ENCODE measurements at places on chromosomes 1 and 21.

DNA sequence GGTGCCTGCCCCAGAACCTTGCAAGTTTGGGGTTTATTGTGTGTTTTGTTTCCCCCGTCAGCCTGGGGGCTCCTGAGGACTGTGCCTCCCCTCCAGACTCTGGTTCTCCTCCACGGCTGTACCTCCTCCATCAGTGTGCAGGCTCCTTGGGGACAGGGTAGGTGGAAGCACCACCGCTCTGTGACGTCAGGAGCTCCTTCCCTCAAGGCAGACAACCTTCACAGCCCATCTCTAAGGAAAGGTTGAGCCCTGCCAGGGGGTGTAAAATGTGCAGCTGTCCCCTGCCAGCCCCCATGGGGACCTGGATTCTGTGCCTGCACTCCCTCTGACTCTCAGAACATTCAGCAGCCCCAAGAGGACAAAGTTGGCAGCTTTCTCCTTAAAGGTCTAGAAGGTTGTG is 465 bp upstream of the HSPB7 start:
- no peak for DNase-seq

DNA sequence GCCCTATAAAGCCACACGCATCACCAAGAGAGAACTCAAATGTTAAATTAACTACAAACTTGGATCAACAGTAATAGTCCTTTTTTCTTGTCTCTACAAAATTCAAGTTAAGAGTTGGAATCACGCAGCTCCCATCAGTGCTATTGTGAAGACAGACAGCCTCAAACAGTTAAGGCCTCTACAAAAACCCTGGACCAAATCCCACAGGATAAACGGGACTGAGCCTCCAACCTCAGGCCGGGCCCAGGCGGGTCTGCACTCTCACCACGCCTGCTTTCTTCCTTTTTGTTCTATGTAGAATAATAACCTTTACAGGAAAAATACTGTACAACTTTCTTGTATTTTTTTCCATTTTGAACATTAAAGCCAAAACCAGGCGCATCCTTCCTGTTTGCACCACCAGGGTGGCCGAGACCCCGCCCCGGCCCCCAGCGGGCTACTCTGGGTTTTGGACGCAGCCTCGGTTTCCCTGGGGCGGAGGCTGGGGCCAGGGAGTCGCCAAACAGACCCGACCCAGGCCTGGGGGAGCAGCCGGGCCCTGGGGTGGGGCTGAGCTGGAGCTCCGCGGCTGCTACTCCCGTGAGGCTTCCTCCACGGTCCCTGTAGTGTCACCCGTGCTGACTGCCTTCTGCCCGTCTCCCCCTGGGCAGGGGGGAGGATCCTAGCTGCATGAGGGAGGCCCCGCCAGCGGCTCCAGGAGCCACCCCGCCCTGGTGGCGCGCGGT is 158.4 kb downstream of the CASZ1 start:
- DNase-seq = no peak

DNA sequence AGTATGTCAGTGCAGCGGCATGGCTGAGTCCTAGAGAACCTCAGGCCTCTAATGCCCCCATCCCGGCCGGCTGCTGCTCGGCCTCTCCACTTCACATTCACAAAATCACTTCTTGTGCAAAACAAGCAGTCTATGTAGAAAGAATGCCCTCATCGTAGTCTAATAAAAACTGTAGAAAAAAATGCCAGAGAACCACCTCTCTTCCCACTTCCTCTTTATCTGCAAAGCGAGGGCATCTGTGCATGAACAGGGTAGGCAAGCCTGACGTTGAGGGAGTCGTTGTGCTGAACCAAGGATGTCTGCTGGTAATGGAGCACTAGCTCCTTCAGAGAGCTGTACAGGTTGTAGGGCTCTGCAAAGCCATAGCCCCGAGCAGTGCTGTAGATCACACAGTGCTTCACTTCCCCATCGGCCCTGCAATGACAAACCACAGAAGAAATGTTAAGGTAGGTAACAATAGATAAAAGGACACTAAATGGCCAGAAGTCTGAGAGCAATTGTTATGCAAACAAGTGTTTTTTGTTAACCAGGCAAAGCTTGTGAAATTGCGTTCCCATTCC is 88.9 kb downstream of the PIK3R3 start:
- no peak for DNase-seq

DNA sequence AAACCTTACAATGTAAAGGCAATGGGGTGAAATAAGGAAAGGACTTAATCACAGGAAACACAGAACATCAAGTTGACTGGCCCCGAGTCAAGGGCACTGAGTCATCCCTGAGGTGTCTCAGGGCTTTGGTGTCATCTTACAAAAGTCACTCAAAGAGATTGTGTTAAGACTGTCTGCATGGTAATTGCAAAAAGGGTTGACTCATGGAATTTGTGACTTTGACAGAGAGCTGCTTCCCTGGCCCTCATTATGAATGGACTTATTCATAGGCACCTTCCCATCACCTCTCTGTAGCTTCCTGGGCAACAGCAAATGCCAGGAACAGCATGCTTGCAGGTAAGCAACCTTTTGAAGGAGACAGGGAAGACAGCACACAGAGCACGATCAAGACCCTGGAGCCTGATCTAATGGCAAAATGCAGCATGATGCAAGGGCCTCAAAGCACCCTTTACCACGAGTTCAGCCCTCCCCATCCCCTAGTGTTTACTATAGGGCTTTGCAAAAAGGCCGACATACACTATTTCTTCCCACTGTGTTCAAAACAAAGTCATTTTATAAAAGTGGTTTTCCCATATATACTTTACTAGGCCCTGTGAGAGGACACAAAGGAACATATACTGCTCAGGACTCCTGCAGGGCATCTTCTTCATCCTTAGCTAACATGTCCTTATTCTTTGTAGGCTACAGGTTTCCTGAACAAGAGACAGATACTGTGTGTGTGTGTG is 17.1 kb downstream of the ZP4 start:
- DNase-seq = peak; percentile 83

- no peak for DNase-seq
These were observed 14.8 kb downstream of the LSS start for GRCh38 chr21:46213620-46214286.

GRCh38 chr21:34713621-34714020 is 44.8 kb downstream of the CLIC6 start:
- no peak for DNase-seq

DNA sequence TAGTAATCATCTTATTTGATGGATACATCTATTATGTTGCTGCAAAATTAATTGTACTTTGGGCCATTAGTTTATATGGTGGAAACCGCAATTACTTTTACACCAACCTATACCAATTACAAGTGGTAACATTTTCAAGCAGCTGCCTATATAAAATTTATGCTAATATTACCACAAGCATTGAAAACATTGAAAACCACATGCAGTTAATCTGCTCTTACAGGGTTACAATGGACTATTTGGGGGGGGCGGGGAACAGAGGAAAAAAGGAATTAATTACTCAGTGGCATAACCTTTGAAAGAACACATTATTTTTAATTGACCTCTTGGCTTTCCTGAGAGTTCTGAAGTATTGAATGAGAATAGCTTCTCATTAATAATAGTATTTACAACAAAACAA is 1793.2 kb downstream of the NCAM2 start:
- DNase-seq = no peak

DNA sequence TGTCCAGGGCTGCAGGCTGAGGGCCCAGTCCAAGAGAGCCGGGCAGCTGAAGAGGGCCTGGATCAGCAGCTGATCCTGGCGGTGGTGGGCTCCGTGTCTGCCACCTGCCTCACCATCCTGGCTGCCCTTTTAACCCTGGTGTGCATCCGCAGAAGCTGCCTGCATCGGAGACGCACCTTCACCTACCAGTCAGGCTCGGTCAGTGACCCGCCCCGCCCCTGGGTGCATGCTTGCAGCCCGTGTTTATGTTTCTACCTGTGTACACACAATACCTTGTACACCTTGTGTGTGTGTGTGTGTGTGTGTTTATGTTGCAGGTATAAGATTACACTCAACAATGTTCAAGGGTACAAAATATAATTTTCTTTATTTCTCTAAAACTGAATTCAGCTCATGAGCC is 13.0 kb downstream of the TIE1 start:
- DNase-seq = no peak

DNA sequence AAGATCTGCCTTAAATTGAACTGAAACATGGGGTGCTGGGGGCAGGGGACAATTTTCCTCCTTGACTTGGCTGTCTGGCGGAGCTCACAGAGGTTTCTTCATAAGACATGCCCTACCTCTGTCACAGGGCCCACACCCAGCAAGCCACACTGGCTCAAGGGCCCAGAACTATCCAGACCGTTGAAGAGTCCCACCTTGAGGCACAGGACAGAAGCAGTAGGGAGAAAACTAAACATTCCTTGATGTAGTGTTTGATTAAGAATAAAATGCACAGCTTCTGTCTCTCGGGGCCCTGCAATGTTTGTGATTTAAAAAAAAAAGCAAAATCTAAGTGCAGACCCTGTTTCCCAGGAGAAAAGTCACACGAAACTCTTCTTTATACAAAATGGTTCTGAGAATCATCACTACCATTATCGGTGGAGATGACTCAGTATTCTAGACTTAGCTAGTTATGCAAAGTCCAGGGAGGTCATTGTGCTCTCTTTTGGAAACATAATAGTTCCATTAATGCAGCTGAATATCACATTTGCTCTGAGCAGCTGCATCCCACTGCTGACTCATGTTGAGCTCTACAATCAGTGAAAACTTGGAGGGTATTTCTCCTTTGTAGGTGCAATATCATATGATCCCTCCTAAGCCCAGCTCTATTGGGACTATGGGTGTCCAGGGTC is 53.6 kb upstream of the DIRAS3 start:
- peak; percentile 95 for DNase-seq

- no peak for DNase-seq
These were observed 51.1 kb downstream of the ST6GALNAC3 start for GRCh38 chr1:76125473-76126219.

DNA sequence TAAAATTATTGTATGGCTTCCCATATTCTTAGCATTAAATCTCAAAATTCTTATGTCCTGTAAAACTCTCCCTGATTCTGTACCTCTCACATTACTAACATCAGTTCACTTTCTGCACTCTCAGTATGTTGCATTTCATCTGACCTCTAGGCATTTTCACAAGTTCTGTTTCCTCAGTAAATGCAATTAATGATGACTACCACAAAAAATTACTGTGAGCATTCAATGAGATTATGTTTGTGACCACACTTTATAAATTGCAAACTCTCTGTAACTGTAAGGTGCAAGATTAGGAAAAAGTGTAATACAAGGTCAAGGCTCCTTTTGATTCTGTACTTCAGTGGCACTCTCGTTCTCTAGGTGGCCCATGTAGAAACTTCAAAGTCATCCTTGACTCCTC is 60.4 kb downstream of the LRRC53 start:
- no peak for DNase-seq

- DNase-seq = no peak
These were observed 195.0 kb downstream of the GIPC2 start for GRCh38 chr1:78240755-78241154.

GRCh38 chr1:167471568-167471967 is 46.8 kb downstream of the CD247 start:
- no peak for DNase-seq

DNA sequence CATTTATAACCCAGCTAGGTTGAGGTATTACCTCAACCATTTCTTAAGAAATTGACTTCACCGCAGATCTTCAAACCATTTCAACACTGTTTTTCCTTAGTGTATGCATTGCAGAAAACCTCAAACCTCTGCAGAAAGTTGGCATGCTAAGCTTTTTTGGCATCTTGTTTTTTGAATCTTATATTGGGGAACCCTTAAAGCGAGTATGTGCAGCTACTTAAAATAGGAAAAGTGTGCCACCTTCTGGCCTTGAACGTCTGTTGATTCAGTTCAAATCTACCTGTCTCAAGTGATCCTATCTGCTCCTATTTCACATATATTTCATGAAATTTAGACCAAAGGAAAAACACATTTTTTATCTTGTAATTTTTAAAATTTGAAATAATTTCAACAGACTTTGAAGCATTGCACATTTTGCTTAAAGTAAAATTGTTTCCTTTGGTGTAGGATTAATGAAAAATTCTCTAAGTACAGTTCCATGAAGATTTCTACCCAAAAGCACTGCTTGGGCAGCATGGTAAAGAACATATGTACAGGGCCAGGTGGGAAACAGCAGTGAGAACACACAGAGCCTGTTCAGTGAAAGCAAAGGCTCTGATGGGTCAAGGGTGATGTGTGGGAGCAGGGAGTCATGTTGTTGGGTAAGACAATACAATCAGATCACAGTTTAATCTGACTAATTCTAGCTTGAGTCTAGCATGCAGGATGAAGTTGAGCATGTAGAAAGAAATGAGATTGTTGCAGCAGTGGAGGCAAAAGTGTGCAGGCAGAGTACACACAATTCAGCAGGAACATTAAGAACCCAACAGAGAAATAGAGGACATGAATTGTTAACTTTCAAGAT is 17.2 kb downstream of the HENMT1 start:
- peak; percentile 54 for DNase-seq

DNA sequence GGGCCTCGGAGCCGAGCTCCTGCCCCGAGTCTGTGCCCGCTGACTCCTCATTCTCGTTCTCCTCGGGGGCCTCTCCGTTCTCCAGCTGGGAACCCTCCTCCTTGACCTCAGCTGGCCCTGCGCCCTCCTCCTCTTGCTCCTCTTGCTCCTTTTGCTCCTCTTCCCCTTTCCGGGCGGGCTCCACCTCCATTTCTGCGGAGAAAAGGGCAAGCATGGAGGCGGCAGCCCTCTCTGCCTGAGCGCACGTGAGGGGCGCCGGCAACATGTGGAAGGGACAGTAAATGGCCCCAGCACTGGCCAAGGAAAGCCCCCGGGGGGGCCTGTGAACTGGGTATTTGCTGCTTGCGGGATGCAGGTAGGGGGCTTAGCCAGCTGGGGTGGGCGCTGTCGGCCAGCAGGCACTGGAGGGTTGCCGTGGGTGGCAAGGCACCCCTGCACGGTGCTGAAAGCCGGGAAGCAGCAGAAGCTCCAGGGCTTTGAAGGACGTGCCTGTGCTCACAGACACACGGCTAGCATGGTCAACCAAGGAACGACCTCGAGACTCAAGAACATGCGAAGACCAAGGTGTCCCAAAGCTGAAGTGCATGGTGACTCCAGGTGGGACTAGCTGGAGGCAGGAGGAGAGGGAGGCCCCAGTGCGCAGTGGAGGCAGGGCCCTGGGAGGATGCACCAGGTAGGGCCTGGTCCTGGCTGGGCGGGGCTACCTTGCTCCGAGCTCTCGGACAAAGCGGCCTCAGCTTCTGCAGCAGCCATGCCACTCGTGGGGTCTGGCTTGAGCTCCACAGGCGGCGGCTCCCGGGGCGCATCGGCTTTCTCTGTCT is 30.7 kb downstream of the ZBTB17 start:
- no peak for DNase-seq

DNA sequence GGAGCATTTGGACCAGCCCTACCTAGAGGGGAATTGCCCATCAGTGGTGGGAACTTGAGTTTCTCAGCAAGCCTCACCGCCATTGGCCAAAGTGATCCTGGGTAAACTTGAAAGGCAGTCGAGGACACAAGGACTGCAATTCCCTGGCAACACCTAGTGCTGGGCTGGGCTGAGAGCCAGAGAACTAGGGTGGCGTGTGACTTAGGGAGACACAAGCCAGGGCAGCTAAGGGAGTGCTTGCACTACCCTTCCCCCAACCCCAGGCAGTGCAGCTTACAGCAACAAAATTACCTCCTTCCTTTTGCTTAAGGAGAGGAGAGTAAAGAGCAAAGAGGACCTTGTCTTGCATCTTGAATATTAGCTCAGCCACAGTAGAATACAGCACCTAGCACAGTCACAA is 176.9 kb upstream of the PRMT6 start:
- no peak for DNase-seq

GRCh38 chr1:11858968-11859871 is 475 bp upstream of the NPPB start:
- DNase-seq = peak; percentile 49

- DNase-seq = peak; percentile 8
These were observed 37.0 kb downstream of the MIA3 start for GRCh38 chr1:222654849-222655248.
